Cortex of kidney (tissue), 1 donor: ENCODE measurements at places on chromosomes 11 and 22.

DNA sequence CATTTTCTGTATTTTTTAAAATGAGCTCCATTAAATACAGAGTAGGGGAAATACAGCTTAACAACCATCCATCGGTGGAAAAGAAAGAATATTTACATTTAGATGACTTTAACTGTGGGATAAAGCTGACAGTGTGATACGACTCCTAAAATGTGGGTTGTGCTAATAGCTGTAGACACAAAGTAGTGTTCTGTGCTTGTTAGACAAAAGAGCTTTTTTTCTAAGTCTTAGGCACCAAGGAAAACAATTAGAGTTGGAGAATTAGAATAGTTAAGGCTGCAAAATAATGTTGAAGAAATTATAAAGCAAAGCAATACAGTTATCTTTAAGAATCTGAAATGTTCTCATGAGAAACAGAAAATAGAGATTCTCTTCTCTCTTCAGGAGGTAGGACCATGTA lies 307.7 kb upstream of the KIRREL3 start:
- DNase-seq, result no peak

- no peak for DNase-seq
Measured at GRCh38 chr11:39365809-39366436, 2093.5 kb downstream of the LRRC4C start.

DNA sequence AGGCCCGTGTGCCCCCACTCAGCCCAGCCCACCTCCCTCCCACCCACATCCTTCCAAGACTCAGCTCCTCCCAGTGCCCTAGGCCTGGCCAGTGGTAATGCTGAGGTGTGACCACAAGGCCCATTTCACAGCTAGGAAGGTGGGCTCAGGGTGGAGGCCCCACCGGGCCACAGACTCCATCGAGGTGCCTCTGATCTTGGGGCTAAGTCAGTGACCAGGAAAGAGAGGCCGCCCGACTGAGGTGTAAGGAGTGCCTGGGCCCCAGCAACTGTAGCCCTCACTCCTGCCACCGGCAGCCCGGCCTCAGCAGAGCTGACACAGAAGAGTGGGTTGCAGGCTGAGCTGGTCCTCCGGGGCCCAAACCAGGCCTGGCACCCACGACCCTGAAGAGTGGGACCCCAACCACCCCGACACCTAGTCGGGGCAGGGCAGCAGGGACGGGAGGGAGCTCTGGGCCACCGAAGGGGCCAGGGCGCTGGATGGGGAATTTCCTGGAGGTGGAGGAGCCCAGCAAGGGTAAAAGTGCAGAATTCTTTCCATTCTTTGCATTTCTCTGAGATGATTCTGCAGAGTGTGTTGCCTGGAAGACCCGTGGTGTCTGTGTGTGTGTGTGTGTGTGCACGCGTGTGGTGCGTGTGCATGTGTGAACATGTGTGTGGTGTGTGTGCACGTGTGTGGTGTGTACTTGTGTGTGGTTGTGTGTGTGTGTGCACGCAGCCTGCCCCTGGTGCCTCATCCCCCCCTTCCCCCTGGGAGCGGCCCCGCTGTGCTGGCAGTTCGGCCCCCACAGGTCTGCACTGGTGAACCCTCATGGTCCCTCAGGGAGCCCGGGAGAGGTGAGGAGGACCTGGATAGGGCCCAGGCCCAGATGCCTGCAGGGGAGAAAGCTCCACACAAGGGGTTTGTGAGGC lies 8.3 kb upstream of the PIM3 start:
- no peak for DNase-seq

DNA sequence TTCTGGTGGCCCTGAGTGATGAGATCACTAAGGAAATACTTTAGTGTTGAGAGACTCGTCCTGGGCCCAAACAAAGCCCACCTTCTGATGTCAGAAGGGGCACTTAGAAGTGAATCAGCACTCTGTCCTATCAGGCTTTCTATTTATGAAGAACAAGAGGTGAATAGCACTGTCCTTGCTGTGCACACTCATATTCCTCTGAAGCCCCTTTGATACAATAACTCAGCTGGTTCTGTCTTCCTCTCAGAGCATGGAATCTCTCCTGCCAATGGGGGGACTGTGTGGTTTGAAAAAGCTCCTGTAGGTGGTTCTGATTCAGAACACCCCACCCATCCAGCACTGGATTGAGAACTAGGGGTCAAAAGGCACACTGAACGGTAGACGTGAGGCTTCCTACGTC lies 348.1 kb downstream of the ETS1 start:
- DNase-seq, result no peak

GRCh38 chr11:69211540-69211919 lies 55.8 kb downstream of the SMIM38 start:
- no peak for DNase-seq

GRCh38 chr22:17888855-17889254 lies 114.6 kb upstream of the BID start:
- no peak for DNase-seq

DNA sequence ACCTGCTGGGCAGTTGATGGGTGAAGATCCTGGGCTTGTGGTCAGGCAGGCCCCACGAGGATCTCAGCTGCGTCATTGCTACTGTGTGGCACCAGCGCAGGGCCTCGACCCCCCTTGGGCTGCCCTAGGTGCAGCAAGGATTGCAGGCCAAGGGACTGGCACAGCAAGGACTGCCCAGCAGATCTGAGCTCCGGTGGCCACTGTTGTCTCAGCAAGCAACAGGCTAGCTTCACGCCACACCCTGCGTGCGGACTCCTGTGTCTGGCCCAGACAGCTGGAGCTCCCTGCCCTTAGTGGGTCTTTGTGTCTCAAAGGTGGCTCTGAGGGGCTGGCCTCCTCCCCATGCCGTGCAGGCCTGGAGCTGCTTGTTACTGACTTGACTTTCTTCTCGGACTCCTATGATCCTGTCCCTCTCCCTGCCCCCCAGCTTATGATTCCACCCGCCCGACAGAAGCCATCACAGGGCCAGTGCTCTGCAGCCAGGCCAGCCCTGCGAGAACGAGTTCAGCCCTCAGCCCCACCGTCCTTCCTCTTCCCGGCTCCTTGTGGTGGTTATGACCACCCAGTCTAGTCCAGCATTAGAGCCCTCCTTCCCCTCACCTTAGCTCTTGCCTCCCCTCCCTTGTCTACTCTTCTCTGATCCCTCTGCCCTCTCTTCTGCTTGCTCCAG lies 295.6 kb downstream of the TBC1D22A start:
- DNase-seq, result no peak

- no peak for DNase-seq
Measured at GRCh38 chr11:88179971-88180629, 4.9 kb upstream of the RAB38 start.

- DNase-seq, result no peak
Measured at GRCh38 chr11:108524422-108524821, 26.2 kb upstream of the POGLUT3 start.

GRCh38 chr22:17258788-17259148 lies 39.5 kb upstream of the ADA2 start:
- DNase-seq, result no peak

DNA sequence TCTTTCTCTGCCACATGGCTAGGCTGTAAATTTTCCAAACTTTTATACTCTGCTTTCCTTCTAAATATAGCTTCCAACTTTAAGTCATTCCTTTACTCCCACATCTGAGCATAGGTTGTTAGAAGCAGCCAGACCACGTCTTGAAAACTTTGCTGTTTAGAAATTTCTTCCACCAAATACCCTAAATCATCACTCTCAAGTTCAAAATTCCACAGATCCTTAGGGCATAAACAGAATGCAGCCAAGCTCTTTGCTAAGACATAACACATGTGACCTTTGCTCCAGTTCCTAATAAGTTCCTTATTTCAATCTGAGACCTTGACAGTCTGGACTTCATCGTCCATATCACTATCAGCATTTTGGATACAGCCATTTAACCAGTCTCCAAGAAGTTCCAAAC lies 749.9 kb downstream of the METTL15 start:
- DNase-seq, result no peak
